ENCODE measurements at places on chromosomes 1 and 21. TPM values are rescaled to one million over a fixed set of nuclear protein-coding genes. Genes with fewer than 3 reads are reported as not detected.

PADI2 gene
- 3.7 TPM for total RNA-seq

SPRR1B gene
- not detected for total RNA-seq

APOBEC4 gene
- not detected for total RNA-seq

DNA sequence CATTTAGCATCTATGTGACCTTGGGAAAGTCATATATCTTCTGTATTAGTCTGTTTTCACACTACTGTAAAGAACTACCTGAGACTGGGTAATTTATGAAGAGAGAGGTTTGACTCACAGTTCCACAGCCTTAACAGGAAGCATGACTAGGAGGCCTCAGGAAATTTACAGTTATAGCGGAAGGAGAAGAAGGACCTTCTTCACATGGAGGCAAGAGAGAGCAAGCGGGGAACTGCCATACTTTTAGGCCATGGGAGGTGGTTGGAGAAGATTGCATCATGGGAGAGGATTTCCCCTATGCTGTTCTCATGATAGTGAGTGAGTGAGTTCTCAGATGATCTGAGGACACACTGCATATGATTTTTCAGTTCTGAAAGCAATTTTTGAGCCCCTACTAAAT lies 87.9 kb downstream of the CLEC20A start:
- no peak for DNase-seq

DNA sequence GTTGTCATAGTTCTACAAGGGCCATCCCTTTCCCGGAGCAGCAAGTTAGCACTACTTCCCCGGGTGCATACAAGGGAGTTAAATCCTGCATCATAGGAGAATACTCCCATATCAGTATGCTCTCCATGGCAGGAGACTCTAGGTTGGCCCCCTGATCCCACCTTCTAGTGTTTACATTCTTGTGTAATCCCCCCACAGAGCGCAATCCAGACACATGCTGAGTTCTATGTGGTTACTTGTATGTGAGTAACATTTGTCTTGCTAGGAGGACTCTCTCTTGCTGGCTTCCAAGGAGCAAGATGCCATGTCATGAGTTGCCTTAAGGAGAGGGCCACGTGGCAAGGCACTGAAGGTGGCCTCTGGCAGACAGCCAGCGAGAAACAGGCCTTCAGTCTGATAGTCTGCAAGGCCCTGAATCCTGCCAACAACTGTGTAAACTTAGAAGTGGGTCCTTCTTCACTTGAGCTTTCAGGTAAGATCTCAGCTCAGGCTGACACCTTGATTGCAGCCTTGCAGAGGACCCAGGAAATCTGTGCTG lies 155.3 kb downstream of the CDC7 start:
- no peak for DNase-seq

DNA sequence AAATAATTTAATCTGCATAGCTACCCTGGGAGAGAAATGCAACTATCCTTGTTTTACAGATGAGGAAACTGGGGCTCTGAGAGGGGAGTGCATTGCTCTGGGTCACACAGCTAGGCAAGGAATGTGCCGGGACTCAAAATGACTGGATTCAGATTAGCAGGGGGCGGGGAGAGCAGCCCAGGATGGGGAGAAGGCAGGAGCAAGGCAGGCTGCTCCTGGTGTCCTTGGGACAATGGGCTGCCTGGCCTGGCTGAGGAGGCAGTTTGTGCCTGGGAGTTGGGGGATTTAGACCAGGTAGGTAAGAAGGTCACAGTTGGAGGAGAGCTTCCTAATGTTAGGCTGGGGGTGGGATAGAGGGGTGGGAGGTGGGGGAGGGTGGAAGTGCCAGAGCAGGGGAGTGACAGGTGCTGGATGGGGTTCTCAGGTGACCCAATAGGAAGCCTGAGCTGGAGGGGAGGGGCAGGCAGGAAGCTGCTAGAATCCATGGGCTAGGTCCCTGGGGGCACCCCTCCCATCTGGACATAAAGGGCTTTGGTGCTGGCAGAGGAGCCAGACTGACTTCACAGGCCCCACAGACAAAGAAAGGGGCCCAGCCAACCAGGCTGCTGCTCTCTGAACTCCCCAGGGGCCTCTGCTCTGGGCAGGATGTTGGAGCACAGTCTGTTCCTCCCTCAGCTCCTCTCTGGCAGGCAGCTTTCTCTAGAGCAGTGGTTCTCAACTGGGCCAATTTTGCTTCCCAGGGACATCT lies 29.0 kb downstream of the TRIM62 start:
- peak; percentile 70 for DNase-seq

- DNase-seq, result no peak
These were observed 121.4 kb downstream of the PRDM16 start for GRCh38 chr1:3190256-3191041.

Measured in stomach (tissue), 19 donors.